Stimulated activated CD4-positive, alpha-beta T cell treated with anti-CD3 and anti-CD28 coated beads, Interleukin-1b, Interleukin-23, amount 100 ng/mL, for 24 hours (primary cell): ENCODE measurements at places on chromosomes 4 and X.

- DNase-seq = no peak
These were observed 208.2 kb downstream of the PARM1 start for GRCh38 chr4:75141162-75141561.

GRCh38 chr4:138275963-138276621, 33.9 kb upstream of the SLC7A11 start:
- no peak for DNase-seq

- DNase-seq = no peak
These were observed 76.7 kb downstream of the AFF1 start for GRCh38 chr4:87011340-87012034.

- DNase-seq = no peak
These were observed 243.4 kb downstream of the AR start for GRCh38 chrX:67787196-67787595.

DNA sequence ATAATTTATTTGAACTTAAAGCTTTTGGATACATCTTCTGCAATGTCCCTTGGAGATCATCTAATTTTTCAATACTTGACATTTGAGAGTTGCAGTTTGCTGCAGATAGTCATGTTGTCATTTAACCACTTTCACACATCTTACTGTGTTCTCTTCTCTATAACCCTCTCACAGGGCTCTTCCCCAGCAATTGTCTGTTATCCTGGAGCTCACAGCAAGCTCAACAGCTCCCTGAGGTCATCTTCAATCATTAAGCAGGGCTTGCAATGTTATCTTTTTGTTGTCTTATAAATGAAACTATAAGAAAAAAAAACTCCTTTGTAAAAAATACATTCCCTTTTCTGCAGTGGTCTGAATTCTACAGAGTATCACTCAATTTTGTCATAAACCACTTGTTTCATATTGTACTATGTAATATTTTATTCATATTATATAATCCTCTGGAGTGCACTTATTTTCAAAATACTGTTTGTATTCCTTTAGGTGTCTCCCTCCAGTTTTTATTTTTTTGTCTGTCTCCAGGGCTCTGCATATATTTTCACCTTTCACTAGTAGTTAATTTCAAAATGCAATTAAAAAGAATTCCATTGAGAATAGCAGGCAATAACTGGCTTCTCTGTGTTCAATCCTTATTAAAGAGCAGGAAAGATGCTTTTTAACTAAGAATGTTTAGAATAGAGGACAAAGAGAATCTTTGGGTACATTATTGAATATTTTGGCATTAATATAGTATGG, 106.3 kb upstream of the ARSJ start:
- DNase-seq = no peak

DNA sequence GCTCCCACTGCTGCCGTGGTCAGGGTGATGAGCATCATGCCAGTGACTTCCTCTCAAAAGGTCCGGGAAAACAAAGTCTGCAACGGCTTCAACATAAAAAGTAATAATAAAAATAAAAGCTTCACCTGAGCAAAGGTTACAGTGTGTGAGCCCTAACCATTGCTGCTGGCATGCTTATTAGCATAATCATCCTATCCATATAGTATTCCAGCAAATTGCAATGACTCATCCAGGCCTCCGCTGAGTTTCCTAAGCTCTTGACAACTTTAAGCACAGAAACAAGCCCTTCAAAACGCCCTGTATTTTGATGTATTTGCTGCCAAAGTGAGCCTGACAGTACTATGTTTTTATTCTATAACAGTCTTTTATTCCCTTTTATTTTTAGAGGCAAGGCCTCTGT, 100.5 kb downstream of the AASDH start:
- no peak for DNase-seq

DNA sequence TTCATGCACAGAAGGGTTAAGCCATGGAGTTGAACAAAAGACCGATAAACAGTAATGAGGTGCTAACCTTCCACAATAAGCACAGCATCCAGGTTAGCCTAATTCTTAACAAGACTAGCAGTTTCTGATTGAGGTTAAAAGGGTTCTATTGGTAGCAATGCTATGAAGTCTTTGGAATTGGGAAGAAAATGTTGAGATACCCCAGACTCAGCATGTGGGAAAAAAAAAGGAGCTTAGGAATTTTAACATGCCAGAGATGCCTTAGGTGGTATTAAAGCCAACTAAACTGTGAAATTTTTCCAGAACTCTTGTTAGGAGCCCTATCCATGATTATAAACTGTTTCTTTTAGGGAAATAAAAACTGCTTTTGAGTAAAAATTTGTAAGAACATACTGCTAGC, 391.7 kb downstream of the GABRG1 start:
- DNase-seq = no peak

DNA sequence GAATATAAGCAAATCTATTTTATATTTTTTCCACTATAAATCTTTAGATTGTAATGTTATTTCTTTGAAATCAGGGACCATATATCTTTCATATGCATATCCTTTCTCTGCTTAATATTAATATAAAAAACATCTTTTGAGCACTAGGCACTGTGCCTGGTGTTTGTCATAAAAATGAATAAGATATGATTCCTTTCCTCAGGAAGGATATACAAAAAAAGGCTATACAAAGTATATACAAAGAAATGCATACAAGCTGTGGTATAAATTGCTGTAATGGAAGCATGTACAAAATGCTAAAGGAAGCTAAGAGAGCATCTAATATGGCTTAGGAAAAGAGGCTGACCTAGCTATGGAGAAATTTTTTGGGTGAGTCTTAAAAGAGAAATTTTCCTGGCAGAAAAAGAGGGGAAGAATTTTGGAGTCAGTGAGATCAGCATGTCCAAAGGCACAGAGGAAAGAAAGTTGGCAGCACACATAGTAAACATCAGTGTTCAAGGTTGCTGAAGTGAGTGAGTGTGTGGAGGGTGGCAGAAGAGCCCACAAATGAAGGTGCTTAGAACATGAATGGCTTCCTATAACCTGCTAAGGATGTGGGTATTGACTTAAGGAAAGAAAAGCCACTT, 500.0 kb downstream of the SPRY1 start:
- DNase-seq = no peak

GRCh38 chr4:24476282-24476681, 108.1 kb downstream of the DHX15 start:
- DNase-seq = no peak

DNA sequence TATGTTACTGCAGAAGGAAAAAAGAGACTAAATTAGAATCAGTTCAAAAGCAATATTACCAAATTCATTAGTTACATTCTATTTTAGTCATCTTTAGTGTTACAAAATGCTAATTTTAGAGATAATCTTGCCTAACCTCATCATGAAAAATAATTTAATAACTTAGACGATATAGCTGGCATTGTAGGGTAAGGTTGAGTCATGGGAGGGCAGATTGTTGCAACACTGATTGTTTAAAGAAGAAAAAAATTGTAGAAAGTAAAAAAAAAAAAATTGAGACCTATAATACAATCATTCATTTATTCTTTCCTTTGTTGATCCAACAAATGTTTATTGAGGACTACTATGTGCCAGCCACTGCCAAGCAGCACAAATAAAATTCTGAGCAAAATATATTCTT, 330.9 kb downstream of the GBA3 start:
- DNase-seq = no peak

GRCh38 chr4:15150631-15151030, 148.3 kb downstream of the CPEB2 start:
- no peak for DNase-seq

GRCh38 chr4:47763279-47763678, 74.6 kb downstream of the CORIN start:
- no peak for DNase-seq

DNA sequence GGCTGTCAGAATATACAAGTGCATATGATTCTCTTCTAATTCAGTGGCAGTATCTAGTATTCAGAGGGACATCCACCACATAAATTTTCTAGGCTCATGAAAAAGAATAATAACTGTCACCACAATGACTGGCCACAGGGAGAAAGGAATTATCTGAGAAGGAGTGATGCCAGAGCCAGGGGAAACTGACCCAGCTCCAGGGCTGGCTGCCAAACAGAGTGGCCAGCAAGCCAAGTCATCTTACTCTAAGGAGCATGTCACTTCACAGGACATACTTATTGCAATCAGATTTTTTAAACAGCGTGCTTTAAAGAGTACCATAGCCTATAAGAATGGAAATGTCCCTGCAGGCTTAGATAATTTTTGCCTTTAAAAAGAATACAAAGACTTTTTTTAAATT, 5.8 kb upstream of the SEPTIN11 start:
- no peak for DNase-seq

DNA sequence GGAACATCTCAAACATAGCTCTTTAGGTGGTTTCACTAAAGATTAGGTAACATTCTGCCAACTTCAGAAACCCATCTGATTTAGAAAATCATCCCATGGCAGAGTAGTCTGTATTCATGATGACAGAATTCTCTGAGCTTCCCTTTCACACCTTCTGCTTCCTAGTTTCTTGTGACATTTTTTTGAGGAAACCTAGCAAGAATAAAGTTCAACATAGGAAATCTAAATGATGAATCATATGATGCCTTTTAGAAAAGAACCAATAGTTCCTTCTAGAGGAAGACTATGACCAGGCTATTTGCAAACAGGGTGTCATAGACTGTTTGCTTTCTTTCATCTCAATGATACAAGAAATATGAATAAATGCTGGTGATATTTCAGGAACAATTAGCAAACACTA, 49.8 kb upstream of the CAMK2D start:
- no peak for DNase-seq

DNA sequence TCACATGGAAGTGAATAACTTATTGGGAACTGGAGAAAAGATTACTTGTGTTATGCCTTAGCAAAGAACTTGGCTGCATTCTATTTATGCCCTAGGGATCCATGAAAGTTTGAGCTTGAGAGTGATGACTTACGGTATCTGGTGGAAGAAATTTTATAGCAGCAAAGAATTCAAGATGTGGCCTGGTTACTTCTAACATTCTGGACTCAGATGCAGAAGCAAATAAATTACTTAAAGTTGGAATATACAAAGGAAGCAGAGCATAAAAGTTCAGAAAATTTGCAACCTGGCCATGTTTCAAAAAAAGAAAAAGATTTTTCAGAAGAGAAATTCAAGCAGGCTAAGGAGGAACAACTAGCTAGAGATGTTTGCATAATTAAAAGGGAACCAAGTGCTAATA, 252.3 kb upstream of the WDFY3 start:
- DNase-seq = no peak

DNA sequence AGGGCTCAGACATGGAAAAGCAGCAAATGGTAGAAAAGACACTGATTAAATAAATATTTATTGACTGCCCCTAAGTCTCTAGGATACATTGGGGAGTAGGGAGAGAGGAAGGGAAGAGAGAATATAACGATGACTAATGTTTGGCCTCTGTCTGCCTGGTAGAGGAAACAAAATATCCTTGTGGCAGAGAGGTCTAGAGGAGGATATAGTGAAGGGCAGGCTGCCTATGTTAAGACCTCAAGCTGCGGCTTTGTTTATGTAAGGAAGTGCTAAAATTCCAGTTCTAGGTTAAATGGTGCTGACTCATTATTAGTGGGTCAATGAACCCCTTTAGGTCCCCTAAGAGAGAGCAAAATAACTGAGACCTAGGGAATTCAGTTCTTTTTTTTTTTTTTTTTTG, 427.3 kb upstream of the FTHL17 start:
- DNase-seq = no peak

- DNase-seq = no peak
These were observed 9.9 kb downstream of the CENPVL3 start for GRCh38 chrX:51608766-51609165.

- DNase-seq = no peak
These were observed 99.9 kb downstream of the AREG start for GRCh38 chr4:74544655-74545361.

GRCh38 chr4:90025248-90025647, 101.9 kb upstream of the CCSER1 start:
- DNase-seq = no peak

DNA sequence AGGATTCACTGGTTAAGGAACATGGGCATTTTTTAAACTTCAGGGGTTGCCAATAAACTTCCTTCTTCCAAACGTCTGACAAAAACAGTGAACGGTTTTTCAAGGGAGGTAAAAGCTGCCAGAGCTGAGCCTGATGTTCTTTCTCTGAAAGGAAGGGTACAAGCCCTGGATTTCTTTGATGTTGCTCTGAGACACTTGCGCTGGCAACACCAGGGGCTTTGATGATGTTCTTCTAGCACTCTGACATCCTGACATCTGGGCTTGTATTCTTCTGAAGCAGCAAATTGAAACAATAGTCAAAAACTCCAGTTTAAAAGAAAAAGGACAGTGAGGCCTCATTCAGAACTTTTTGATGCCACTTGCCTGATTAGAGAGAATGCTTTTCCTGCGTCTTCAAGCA, 11.8 kb downstream of the FTHL17 start:
- no peak for DNase-seq

- DNase-seq = no peak
These were observed 345.1 kb upstream of the TACR3 start for GRCh38 chr4:104064646-104065577.

DNA sequence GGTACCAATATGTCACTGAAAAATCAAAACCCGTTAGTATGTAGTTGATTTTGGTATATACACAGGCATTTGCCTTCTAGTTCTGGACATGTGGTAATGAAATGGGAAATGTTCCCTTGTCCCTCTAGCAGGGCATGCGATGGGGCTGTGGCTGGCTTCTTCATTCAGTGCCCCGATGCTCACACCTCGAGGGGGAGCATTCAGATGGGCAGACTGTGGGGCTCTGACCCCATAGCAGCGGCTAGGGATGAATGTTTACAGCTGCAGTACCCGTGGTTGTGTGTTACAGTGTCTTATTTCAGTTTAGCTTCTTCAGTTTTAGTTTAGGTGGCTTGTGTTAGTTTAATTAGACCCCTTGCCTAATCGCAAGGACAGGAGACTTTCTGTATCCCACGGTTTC, 1741.0 kb upstream of the PCDH10 start:
- no peak for DNase-seq

DNA sequence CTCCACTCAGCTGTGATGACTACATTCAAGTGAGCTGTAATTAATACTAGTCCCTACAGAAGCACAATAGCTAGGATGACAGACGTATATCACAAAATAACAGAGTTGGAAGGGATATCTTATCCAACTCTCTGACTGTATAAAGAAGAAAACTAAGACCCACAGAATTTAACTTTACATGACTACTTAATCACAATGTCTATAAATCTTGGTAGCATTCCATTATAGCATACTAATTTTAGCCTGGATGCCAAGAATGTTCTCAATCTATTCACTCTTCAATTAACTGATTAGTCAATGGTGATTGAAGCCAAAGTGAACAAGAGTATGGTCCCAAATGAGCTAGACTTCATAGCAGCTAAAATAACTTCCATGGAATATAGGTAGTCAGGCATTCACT, 31.2 kb downstream of the RPS6KA6 start:
- no peak for DNase-seq

GRCh38 chr4:144715230-144715629, 69.3 kb downstream of the HHIP start:
- DNase-seq = no peak

DNA sequence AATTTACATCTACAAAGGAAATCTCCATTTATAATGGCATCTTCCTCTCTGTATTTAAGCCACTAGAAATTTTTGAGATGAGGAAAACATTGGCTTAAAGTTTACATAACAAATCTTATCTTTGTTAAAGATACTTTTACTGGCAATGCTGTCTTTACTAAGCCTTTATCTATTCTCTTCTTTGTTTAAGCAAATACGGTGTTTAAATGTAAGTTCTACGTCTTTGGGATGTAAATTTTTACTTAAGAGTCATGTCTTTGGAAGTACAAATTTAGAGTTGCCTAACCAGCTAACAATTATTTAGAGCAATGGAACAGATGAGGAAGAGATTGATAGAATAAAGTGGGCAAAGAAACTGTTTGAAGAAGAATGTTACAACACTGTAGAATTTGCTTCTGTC, 1024.0 kb upstream of the PCDH10 start:
- DNase-seq = no peak
